ENCODE measurements at places on chromosomes 4 and X. TPM values are rescaled to one million over a fixed set of nuclear protein-coding genes. Genes with fewer than 3 reads are reported as not detected.

PNMA3 gene
- total RNA-seq: not detected

PDCL2 gene
- total RNA-seq: not detected

SCML2 gene
- 3.8 TPM for total RNA-seq

DDX3X gene
- 201 TPM for total RNA-seq

FGFBP1 gene
- total RNA-seq: not detected

GRCh38 chr4:61866378-61867030 is 666.4 kb downstream of the ADGRL3 start:
- no peaks in the 10 kb centered on the region for H3K36me3 ChIP-seq
- H3K4me1 ChIP-seq: no peaks in the 10 kb centered on the region
- H3K27ac ChIP-seq: no peak overlapping the region
- H3K27me3 ChIP-seq: no peaks in the 10 kb centered on the region

GRCh38 chr4:165402375-165402774 is 23.6 kb downstream of the CPE start:
- no peaks in the 10 kb centered on the region for H3K36me3 ChIP-seq
- no peaks in the 10 kb centered on the region for H3K27me3 ChIP-seq
- DNase-seq: no peak
- H3K27ac ChIP-seq: no peak overlapping the region
- H3K4me1 ChIP-seq: no peaks in the 10 kb centered on the region

- H3K36me3 ChIP-seq: no peaks in the 10 kb centered on the region
- no peaks in the 10 kb centered on the region for H3K27me3 ChIP-seq
Measured at GRCh38 chrX:131564553-131565229, 20.8 kb downstream of the OR13H1 start.

- no peaks in the 10 kb centered on the region for H3K36me3 ChIP-seq
- H3K4me3 ChIP-seq: no peak overlapping the region
- no peak overlapping the region for H3K27ac ChIP-seq
- no peaks in the 10 kb centered on the region for H3K27me3 ChIP-seq
Measured at GRCh38 chr4:114229706-114230105, 250.3 kb upstream of the ARSJ start.

DNA sequence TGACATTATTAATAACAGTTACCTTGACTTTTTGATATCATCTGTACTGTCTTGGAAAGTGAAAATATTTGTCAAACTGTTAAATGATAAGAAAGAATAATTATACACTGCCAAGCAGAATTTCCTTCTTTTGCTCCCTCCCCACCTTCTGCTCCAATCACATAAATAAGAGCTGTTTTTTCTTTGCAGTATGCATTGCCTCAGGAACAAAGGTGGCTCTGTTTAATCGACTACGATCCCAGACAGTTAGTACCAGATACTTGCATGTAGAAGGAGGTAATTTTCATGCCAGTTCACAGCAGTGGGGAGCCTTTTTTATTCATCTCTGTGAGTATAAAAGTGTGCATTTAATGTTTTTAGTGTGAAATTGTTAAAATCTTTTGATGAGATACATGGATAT is 66.1 kb downstream of the CCKAR start:
- no peak overlapping the region for H3K4me3 ChIP-seq
- no peak overlapping the region for H3K27ac ChIP-seq
- H3K27me3 ChIP-seq: no peaks in the 10 kb centered on the region
- peaks cover 8% of the 10 kb centered on the region for H3K4me1 ChIP-seq
- H3K36me3 ChIP-seq: no peaks in the 10 kb centered on the region

DNA sequence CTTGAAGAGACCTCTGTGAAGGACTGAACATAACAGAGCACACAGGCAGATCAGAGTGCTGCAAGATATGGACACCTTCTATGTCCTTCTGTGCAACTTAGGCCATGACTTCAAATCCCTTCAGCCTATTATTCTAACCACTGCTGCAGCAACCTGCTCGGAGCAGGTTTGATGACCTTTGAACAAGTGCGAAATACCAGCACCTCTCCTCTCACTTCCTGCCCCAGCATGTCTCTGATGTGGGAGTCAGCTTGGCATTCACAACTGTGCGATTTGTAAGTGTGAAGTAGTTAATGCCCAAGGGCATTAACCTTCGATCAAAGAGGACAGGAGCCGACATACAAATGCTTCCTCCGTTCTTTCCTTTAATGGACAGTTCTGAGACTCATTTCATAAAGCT is 1.6 kb upstream of the EXOC1 start:
- peaks cover 5% of the 10 kb centered on the region for H3K4me1 ChIP-seq
- H3K27me3 ChIP-seq: no peaks in the 10 kb centered on the region
- no peaks in the 10 kb centered on the region for H3K36me3 ChIP-seq
- no peak overlapping the region for H3K4me3 ChIP-seq
- no peak for DNase-seq
- H3K27ac ChIP-seq: no peak overlapping the region

DNA sequence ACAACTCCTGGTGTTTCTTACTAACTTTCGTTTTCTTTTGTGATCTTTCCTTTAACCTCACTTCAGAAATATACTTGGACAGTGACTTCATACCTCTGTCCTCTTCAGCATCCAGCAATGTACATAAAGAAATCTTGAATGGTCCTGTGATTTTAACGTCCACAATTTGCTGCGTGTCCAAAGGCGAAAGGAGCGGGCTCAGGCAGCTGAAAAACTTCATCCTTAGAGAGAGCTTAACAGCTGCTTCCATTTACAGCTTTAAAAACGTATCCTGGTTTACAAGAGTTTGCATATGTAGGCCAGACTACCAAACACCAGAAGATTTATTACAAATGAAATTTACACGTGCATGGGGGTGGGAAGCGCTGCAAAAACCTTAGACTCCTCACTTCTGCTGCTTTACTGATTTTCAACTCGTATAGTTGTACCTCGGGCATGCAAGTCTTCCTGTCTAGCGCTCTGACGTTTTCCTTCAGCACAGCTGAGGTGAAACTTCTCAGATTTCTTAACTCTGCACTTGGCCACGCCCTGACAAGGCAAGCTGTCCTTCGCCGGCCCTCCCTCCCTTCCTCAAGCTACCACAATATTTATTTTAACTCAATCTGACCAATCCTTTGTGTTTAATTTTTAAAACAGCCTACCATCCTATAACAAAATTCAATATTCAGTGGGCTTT is 406.4 kb downstream of the FAM47A start:
- H3K4me3 ChIP-seq: peak overlapping the region; percentile 34
- no peaks in the 10 kb centered on the region for H3K4me1 ChIP-seq
- DNase-seq: peak; percentile 29
- H3K27ac ChIP-seq: no peak overlapping the region
- H3K36me3 ChIP-seq: no peaks in the 10 kb centered on the region

DNA sequence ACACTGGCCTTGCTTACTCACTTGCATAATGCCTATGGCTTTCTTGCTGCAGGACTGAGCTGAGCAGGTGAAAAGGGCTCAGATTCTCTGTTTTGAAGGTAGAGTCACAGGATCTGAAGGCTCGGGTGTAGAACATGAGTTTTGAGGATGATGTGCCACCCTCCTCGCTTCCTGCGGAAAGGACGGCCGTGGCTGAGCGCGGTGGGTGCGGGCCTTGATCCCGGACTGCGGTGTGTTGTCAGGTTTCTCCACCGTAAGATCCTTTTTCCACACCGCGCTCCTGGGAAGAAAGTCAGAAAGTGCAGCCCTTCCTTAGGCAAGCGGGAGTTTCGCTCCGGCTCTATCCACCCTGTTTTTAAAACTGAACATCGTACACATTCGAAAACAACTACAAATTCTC is 36.2 kb downstream of the ZFP42 start:
- no peak overlapping the region for H3K4me3 ChIP-seq
- DNase-seq: no peak
- no peak overlapping the region for H3K27ac ChIP-seq
- no peaks in the 10 kb centered on the region for H3K4me1 ChIP-seq

DNA sequence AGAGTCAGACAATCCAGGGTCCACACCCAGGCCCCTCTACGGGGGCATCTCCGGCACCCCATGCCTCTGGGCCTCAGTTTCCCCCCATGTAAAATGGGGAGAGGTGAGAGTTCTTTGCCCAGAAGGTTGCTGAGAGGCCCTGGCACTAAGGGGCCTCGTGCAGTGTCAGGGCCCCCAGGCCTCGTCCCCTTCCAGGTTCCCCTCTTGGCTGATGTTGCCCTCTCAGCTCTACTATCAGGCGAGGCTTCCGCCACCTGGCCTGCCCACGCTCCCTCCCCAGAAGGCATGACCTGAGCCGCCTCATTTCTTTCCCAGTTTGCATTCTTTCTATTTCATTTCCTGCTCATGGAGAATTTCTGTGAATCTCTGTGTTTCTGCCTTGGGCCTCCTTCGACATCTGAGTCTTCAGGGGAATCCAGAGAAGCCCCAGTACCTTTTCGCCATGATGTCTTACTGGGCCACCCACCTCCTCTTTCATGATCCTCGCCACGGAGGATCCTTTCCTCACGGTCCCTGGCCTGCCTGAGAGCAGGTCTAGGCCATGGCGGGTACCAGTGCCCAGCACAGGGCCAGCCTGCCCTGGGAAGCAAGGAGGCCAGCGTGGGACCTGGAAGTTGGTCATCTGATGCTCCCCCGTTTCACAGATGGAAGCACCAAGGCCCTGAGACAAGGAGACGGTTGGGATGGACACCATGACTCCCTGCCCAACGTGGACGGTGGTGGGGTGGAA is 21.9 kb upstream of the MRFAP1 start:
- no peak overlapping the region for H3K4me3 ChIP-seq
- H3K36me3 ChIP-seq: no peaks in the 10 kb centered on the region
- no peaks in the 10 kb centered on the region for H3K4me1 ChIP-seq
- no peak overlapping the region for H3K27ac ChIP-seq
- DNase-seq: no peak
- no peaks in the 10 kb centered on the region for H3K27me3 ChIP-seq

DNA sequence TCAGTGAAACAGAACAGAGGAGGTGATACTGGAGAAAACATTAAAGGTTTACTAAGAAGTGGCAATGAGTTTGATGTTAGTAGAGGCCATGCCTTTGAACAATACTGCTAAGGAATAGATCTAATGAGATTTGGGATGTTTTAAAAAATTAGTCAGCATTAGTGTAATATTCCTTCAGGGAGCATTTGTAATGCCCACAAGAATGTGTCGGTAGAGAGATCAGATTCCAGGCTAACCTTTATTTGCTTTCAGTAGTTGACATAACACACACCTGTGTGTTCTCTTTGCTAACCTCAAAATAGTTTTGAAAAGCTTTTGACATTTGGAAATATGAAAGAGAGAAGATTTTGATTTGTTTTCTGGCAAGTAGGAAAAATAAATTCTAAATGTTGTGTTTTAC is 328.8 kb downstream of the BMPR1B start:
- no peak overlapping the region for H3K4me3 ChIP-seq
- peaks cover 3% of the 10 kb centered on the region for H3K4me1 ChIP-seq
- DNase-seq: no peak
- H3K27me3 ChIP-seq: no peaks in the 10 kb centered on the region
- H3K36me3 ChIP-seq: no peaks in the 10 kb centered on the region
- no peak overlapping the region for H3K27ac ChIP-seq

GRCh38 chr4:124279741-124280140 is 432.8 kb downstream of the ANKRD50 start:
- H3K27ac ChIP-seq: no peak overlapping the region
- no peak overlapping the region for H3K4me3 ChIP-seq
- no peak for DNase-seq
- H3K36me3 ChIP-seq: no peaks in the 10 kb centered on the region

GRCh38 chr4:55080174-55080865 is 45.1 kb downstream of the KDR start:
- no peaks in the 10 kb centered on the region for H3K36me3 ChIP-seq
- no peak for DNase-seq
- H3K4me3 ChIP-seq: no peak overlapping the region
- H3K27me3 ChIP-seq: no peaks in the 10 kb centered on the region

DNA sequence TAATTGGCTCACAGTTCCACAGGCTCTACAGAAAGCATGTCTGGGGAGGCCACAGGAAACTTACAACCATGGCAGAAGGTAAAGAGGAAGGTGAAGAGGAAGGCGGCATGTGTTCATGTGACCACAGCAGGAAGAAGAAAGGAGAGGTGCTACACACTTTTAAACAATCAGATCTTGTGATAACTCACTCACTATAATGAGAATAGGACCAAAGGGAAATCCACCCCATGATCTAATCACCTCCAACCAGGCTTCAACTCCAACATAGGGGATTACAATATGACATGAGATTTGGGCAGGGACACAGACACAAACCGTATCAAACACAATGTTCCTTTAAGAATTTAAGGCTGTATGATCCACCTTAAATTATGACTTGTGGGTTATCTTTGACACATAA is 10.5 kb upstream of the PGM2 start:
- no peaks in the 10 kb centered on the region for H3K4me1 ChIP-seq
- DNase-seq: no peak
- no peak overlapping the region for H3K4me3 ChIP-seq
- H3K36me3 ChIP-seq: no peaks in the 10 kb centered on the region

GRCh38 chr4:158572608-158573007 is 50.9 kb downstream of the RXFP1 start:
- no peak for DNase-seq
- no peaks in the 10 kb centered on the region for H3K4me1 ChIP-seq
- no peak overlapping the region for H3K27ac ChIP-seq
- H3K36me3 ChIP-seq: no peaks in the 10 kb centered on the region
- H3K27me3 ChIP-seq: no peaks in the 10 kb centered on the region

DNA sequence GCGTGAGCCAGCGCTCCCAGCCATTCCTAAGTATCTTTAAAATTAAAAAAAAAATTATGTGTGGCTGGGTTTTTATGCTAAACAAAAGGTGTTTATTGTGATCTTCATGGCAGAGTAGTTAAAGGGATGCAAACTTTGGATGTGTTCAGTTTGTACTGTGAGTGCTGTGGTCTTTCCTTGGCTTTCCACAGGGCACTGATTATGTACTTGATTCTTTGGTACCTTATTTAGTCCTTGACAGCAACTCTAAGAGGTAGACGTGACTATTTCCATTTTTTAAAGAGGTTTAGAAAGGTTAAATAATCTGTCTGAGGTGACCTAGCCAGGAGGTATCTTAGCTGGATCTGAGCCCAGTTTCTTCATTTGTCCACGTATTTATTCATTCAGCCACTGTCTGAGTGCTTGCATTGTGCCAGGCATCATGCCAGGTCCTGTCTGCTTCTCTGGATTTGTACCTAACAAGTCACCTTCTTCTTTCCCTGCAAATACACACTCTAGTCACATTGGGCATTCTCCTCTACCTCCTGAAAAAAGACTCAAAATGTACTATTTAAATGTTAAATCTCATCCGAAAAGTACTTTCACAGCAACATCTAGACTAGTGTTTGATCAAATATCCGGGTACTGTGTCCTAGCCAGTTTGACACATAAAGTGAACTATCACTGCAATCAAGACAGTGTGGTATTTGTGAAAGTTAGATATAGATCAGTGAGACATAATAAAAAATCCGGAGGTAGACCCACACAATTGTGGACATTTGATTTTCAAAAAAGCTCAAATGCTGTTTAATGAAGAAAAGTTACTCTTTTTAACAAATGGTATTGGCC is 31.5 kb downstream of the WWC2 start:
- DNase-seq: no peak
- no peak overlapping the region for H3K4me3 ChIP-seq
- peaks cover 8% of the 10 kb centered on the region for H3K4me1 ChIP-seq
- no peaks in the 10 kb centered on the region for H3K36me3 ChIP-seq
- no peak overlapping the region for H3K27ac ChIP-seq
- no peaks in the 10 kb centered on the region for H3K27me3 ChIP-seq

GRCh38 chr4:82463221-82463620 is 32.8 kb downstream of the ENOPH1 start:
- H3K36me3 ChIP-seq: no peaks in the 10 kb centered on the region
- no peak overlapping the region for H3K4me3 ChIP-seq
- no peaks in the 10 kb centered on the region for H3K4me1 ChIP-seq
- no peak for DNase-seq

All from ovary (tissue), 10 donors.